ENCODE measurements at places on chromosomes 16 and 17.

GRCh38 chr17:64340557-64340956 is 50.1 kb downstream of the PECAM1 start:
- DNase-seq, result no peak

GRCh38 chr17:38591759-38592241 is 14.0 kb downstream of the SRCIN1 start:
- no peak for DNase-seq

- no peak for DNase-seq
Measured at GRCh38 chr16:27708651-27709050, 158.7 kb downstream of the KATNIP start.

DNA sequence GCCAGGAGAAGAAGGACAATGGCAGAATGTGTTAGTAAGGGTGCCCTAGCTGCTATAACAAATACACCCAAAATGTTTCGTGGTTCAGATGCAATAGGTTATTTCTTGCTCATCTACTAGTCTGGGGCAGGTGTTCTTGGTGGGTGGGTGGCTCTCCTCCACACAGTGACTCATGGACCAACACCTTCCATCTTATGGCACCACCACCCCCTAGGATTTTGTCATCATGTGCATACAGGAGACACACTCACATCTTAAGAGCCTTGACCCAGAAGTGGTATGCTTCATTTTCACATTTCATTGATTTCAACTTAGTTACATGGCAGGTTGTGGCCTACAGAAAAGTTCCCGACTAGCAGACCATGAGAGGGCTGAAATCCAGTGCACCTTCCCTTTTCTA is 114.7 kb downstream of the AMFR start:
- no peak for DNase-seq

- DNase-seq, result no peak
Measured at GRCh38 chr17:54883939-54884338, 16.7 kb upstream of the TOM1L1 start.

All from adrenal gland (tissue), 19 donors.